ENCODE measurements at places on chromosomes 6 and 20.

- no peak for DNase-seq
Measured at GRCh38 chr6:106823732-106824351, 150.7 kb downstream of the CD24 start.

GRCh38 chr6:140178935-140179334 lies 804.5 kb upstream of the CITED2 start:
- no peak for DNase-seq

DNA sequence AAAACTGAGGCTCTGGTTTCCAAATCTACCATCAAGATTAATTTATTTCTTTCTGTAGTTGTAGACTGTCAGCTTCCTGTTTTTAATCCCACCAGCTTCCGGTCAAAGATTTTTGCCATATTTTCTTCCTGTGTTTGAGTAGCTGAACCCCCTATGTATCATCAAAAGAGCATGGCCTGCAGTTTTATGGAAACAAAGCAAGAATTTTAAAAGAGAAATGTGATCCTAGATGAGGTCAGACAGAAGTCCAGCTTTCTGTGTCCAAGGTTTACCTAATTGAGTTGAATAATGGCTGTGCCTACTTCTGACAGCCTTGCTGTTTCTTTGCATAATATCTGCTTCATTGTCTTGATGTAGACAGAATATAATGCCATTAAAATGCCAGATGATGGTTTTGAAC lies 163.7 kb downstream of the CARMIL1 start:
- DNase-seq, result no peak

DNA sequence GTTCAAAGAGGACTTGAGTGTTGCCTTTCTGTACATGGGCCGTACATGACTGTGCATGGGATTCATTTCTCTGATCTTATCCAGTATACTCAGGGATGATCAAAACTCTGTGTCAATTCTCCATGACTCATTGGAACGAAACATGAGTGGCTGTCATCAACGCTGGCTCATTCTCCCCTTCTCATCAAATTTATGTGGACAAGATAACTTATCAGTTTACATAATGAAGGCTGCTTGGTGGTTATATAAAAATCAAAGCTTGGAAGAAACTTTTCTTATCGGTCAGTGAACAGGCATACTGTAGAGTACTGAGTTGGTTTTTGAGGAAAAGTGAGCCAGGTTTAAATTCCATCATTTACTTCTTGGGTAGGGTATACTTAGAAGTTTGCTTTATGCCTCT lies 24.9 kb downstream of the CRISP1 start:
- no peak for DNase-seq
